Right ventricle myocardium superior (tissue), 1 donor: ENCODE measurements at places on chromosomes 12 and 14.

DNA sequence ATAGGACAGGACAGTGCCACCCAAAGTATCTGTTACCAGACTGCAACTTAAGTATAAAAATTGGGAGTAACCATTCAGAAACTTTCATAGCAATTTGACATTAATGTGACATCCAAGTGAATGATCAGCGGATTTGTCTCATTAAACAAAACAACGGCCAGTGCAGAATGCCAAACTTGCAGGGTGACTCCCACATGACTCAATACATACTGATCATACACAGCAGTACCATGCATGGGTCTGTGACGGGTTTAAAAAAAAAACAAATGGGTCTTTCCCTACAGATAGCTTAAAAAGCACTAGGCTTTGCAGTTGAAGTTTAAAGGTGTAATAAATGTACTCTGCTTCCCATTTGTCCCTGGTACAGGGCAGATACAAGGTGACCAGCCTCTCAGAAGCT lies 116.6 kb downstream of the SLC35F4 start:
- no peak for DNase-seq

GRCh38 chr12:52081263-52081733 lies 1.8 kb downstream of the SMIM41 start:
- DNase-seq: no peak

DNA sequence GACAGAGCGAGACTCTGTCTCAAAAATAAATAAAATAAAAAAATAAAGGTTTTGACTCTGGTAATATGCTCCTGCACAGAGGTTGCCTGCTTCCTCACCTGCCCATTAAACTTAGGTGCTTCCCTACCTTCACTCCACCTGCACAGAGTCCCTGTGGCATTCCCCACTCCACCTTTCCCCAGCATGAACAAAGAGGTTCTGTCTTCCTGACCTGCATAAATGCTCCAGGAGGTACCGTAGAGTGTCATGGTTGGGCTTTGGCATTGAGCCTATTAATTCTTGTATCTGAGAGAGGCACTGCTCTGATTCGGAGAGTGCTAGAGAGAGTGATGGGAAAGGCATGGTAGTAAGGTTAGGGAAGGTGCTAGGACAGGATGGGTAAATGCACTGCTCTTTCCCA lies 6.3 kb downstream of the ARHGAP9 start:
- no peak for DNase-seq

- DNase-seq: no peak
Observed at GRCh38 chr14:80037349-80037748, 174.0 kb downstream of the DIO2 start.

DNA sequence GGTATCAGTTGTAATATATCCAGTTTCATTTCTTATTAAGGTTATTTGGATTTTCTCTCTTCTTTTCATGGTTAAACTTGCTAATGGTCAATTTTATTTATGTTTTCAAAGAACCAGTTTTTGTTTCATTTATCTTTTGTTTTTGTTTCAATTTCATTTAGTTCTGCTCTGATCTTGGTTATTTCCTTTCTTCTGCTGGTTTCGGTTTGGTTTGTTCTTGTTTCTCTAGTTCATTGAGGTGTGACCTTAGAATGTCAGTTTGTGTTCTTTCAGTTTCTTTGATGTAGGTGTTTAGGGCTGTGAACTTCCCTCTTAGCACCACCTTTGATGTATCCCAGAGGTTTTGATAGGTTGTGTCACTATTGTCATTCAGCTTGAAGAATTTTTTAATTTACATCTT lies 145.6 kb upstream of the SLCO1B1 start:
- DNase-seq: no peak

- no peak for DNase-seq
Observed at GRCh38 chr12:105935106-105935505, 203.6 kb downstream of the NUAK1 start.

- no peak for DNase-seq
Observed at GRCh38 chr14:85301506-85301905, 228.4 kb upstream of the FLRT2 start.

DNA sequence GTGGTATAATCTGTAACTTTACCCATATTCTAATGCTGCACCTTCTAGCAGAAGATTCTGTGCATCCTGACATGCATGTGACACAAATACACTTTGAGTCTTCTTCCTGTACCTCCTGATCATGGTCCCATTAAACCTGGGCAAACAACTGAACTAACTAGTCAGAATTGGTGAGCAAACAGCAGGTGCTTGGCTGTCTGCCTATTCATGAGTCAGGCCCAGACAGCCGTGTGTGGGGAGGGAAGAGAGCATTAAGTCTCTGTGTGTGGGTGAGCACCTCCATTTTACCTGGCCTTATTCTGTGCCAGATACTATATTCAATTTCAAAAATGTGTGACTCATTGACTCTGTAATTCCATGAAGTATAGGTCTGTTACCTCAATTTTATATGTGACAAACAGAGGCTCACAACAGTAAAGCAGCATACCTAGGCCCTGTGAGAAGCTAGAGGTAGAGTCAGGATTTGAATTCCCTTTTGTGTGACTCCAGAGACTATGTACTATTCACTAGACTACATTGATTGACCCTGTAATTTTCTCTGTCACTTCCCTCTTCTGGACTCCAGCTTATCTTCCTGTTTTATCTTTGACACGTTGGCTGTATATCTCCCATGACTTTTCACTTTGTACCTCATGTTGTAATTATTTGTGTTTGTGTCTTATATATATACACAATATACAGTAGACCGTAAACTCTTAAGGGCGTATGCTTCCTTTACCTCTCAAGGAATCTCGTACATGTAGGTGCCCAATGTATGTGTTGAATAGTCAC lies 32.2 kb downstream of the SUSD6 start:
- no peak for DNase-seq

- no peak for DNase-seq
Observed at GRCh38 chr12:52266514-52266913, 7.9 kb upstream of the KRT86 start.

GRCh38 chr14:99807413-99808153 lies 14.4 kb downstream of the EML1 start:
- DNase-seq: no peak

DNA sequence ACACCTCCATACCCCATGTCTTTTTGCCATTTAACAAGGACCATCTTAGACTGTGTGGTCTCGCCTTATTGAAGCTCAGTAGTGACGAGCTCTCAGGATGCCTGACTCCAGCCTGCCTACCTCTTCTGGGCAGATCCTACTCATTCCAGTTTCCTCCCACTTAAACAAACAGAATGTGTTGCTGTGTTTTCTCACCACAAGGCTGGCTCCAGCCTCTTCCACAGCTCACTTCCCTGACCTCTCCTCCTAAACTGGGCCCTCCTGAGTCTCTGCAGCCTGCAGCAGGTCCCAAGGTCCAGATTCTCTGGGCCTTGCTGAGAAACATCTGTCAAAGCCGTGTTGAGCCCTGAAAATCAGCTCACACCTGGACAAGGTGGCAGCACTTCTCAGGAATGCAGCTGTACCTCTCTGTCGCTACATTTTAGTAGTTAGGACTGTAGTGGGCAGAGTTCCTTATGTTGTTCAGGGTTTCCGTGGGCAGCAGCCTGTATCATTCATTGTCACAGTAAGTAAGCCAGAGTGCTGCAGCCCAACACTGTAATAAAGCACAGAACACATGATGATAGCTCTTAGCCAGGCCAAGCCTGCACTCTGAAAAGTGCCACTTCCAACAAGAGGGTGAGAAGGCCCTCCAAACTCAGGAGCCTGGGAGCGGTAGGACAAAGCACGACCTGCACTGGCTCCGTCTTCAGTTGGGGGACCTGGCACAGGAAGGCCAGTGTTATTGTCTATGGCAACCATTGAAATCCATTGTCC lies 68.5 kb downstream of the NKX2-1 start:
- DNase-seq: no peak

GRCh38 chr12:88566430-88566829 lies 13.8 kb downstream of the KITLG start:
- DNase-seq: no peak

GRCh38 chr12:54933376-54933775 lies 51.2 kb downstream of the TESPA1 start:
- no peak for DNase-seq

DNA sequence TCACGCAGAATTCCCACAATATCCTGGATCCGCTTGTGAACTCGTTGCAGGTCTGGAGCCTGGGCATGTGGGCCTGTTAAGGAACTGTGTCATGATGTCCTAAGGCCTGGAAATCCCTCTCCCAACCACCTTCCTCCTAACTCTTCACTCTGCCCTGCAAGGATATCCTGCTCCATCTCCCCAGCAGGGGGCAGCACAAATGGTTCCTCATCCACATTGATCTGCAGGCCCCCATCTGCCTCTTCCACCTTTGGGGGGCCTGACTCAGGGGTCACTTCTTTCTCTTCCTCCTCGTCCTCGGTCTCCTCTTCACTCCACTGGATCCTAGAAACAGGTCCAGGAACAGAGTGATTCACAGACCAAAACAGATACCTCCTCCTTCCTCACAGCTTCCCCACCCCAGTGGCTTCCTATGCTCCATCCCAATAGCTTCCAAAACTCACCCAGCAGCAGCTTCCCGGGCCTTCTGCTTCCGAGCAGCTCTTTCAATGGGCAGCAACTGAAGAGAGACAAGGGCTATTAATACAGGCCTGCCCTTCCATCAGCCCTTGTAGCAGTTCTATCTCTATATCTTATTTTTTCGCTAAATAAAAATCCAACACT lies 4.5 kb downstream of the NOP2 start:
- DNase-seq: peak; percentile 68

DNA sequence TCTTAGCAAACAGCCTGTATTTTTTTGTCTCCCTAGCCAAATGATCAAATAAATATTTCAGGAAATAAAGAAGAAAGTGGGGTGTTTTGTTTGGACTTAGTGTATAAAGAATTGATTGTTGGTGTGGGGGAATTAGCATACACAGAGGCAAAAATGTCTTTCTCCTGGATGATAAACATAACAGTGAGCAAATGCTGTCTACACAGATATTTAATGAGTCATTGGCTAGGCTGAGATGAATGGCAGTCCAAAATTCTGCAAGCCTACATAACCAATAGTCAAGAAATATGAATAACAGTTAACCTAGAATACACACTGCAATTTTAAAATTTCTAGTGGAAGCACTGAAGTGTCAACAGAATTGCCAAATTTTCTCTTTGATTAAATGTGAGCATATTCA lies 35.8 kb downstream of the MYF5 start:
- no peak for DNase-seq

DNA sequence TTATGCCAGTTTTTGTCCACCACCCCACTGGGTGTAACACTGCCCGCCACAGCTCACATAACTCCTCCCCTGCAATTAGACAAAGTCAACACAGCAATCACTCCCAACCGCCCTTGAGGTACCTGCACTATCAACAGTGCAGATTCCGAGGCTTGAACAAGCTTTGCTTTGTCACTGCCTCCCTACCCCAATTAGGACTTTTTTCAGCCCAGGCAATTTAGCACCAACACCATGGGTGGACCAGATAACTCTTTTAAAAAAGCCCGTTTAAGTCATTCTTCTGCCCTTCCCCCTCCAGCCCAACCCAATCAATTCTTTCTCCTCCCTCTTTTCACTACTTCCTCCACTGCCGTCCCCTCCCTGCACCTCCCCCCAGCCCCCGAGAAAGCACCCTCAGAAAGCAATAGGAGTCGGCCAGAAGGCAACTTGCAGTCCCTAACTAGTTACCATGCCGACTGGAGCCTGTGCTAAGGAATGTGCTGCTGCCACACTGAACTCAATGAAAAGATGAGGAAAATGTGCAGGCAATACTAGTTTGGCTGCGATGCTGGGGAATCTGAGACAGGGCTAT lies 45.7 kb upstream of the OTX2 start:
- no peak for DNase-seq

GRCh38 chr12:108313606-108314351 lies 25.3 kb downstream of the CMKLR1 start:
- no peak for DNase-seq

DNA sequence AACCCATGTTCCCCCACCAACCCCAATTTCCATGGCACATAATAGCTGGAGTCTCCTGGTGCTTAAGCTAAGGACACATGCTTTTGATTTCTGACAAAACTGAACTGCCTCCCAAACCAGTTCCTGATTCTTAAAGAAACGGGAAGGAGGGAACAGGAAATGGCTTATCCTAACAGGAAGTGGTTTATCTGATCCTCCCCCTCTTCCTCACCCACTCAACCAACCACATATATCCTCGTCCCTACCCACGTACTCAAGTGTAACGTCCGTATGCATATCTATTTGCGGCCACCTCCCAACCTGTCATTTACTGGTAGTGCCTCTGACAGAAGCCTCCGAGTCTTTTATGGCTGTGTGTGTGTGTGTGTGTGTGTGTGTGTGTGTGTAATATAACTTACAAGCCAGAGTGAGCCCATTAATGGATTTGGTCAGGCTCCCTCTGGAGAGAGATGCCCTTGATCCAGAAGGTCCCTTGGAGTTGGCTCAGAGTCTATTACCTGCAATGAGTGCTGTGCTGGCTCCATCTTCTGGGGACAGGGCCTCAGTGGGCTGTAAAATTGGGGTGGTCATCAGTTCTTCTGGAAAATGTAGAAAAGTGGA lies 7.7 kb downstream of the DAZAP2 start:
- DNase-seq: no peak

DNA sequence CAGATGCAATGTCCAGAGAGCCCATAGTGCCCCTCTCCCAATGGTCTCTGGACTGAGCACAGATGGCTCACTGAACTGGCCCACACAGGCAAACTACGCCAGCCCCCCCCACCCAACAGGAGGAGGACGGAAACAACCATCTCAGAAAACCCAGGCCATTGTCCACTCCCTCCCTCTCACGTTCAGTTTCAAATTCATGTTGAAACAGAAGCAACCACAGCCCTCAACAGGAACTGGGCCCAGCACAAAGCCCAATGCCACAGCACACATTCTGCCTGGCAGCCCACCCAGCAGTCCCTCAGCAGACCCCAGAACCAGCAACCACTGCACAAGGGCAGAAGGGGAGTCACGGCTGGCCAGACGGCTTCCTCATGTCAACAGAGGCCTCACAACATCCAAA lies 10.6 kb downstream of the CCDC88C start:
- DNase-seq: no peak

GRCh38 chr12:20474443-20474842 lies 106.1 kb downstream of the PDE3A start:
- no peak for DNase-seq

- DNase-seq: no peak
Observed at GRCh38 chr14:104240434-104241157, 102.2 kb downstream of the KIF26A start.

GRCh38 chr12:40157336-40157735 lies 51.5 kb upstream of the SLC2A13 start:
- DNase-seq: no peak

DNA sequence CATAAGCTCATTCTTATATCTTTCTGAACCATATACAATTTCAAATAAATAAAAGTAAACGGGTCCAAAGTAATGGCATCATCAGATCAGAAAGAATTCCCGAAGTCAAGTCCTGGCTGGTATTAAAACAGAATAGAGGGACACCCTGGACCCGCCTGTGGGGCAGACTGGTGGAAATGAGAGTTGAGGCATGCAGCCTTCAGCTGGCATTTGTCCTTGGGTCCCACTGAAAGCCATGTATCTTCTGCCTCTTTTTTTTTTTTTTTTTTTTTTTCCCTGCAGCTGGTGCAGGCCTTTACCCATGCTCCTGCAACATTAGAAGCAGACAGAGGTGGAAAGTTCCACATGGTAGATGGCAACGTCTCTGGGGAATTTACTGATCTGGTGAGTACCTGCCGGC lies 9.9 kb downstream of the AHSA1 start:
- no peak for DNase-seq

- no peak for DNase-seq
Observed at GRCh38 chr14:29310757-29311156, 544.2 kb downstream of the FOXG1 start.
